Stimulated activated CD8-positive, alpha-beta memory T cell treated with anti-CD3 and anti-CD28 coated beads, Interleukin-4, amount 100 ng/mL, for 48 hours (primary cell): ENCODE measurements at places on chromosomes 12 and 14.

DNA sequence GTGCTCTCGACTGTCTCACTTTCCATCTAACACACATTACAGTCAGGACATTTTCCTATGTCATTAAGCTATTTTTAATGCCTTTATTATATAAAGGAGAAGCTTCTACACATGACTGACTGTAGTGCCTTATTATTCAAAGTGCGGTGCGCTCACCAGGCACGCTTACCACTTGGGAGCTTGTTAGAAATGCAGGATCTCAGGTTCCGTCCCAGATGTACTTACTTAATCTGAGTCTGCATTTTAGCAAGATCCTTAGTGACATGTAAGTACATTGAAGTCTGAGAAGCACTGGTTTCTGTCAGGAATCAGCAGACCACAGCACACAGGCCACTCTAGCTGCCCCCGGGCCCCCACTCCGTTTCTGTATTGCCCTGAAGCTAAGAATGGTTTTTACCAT is 44.7 kb upstream of the MDM1 start:
- no peak for DNase-seq

GRCh38 chr14:94103554-94104150 is 6.9 kb upstream of the IFI27 start:
- no peak for DNase-seq

GRCh38 chr14:64554556-64554955 is 4.8 kb downstream of the PPP1R36 start:
- no peak for DNase-seq

- no peak for DNase-seq
Observed at GRCh38 chr14:105493921-105494605, 3.0 kb downstream of the TEDC1 start.

DNA sequence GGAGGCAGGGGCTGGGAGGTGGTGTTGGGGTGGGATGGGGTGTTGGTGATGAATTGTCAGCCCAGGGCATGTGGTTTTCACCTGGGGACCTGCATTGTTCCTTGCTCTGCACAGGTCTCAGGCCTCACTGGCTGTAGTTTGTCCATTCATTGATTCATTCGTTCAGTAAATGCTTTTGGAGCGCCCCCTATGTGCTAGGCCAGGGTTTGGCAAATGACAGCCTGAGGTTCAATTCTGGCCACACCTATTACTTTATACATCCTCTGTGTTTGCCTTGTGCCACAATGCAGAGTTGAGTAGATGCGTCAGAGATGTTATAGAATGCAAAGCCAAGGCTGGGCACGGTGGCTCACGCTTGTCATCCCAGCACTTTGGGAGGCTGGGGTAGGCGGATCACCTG is 4.7 kb downstream of the ADCK1 start:
- DNase-seq = peak; percentile 69

- DNase-seq = no peak
Observed at GRCh38 chr12:65532162-65532561, 253.7 kb downstream of the MSRB3 start.

DNA sequence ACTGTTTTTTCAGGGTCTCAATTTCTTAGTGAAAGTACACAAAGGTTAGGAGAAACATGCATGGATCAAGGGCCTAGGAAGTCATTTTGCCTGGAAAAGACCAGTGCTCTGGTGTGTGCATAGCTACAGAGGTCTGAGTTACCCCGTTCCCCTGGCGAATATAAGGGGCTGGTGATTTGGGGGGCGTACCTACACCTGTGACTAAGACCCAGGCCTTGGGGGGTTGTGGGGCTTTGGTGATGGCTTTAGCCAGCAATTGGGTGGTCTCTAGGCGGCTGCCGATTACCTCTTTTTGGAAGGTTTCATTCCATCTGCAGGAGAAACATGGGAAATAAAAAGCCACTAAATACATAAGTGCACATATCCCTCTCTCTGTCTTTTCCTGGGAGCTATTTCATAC is 1.1 kb downstream of the SDR39U1 start:
- no peak for DNase-seq

GRCh38 chr14:20690848-20691640 is 2.5 kb downstream of the ANG start:
- peak; percentile 34 for DNase-seq

DNA sequence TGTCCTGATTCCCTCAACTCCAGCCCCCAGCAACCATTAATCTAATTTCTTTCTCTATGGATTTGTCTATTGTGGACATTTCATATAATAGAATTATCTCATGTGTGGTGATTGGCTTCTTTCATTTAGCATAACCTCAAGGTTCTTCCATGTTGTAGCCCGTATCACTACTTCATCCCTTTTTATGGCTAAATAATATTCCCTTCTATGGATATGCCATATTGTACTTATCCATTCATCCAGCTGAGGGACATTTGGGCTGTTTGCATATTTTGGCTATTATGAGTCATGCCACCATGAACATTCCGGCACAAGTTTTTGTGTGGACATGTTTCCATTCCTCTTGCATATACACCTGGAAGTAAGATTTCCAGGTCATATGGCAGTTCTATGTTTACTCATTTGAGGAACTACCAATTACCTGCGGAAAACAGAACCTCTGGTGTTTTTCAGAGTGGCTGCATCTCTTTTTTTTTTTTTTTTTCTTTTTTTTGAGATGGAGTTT is 108.7 kb upstream of the MAP1LC3B2 start:
- no peak for DNase-seq

- no peak for DNase-seq
Observed at GRCh38 chr14:33352821-33353220, 414.1 kb downstream of the NPAS3 start.

GRCh38 chr12:53286448-53286847 is 8.9 kb upstream of the PFDN5 start:
- DNase-seq = no peak

DNA sequence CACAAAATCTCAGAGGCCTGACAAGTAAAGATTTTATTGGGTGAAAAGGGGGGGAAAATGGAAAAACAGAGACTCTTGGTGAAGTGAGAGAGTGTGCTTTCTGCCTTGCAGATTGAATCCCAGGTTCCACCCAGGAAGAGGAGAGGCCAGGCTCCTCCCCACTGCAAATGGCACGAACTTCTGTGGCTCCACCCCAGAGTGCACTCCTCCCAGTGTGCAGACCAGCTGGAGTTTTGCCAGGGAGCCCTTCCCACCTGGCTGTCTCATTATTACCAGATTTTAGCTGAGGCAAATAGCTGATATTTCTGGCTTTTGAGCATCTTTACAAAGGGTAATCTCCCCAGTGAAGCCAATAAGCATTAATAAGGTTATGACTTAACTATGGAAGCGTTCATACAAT is 51.9 kb downstream of the TESPA1 start:
- DNase-seq = no peak

- DNase-seq = no peak
Observed at GRCh38 chr12:24522736-24523135, 426.2 kb downstream of the BCAT1 start.

DNA sequence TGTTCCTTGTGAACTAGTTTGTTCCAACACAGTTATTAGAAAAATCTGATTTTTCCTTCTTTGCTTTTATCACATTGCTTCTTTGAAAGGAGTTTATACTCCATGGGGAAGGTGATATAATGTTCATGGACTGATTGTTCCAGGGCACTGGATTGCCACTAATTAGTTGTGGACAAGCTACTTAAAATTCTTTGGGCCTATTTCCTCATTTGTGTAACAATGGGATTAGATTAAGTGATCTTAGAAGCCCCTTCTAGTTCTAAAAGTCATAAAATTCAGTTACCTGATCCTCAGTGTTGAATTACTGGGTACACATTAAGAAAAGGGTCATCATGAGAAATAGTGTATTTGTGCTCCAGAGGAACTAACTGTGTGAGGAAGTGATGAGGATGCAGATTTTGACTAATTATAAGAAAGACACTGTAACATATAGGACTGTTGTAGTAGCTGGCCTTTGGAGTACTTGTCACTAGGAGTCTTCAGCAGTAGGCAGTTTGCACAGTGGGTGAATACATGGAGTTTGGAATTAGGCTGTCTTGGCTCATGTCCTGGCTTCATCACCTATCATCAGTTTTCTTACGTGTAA is 82.2 kb downstream of the MIA2 start:
- no peak for DNase-seq

DNA sequence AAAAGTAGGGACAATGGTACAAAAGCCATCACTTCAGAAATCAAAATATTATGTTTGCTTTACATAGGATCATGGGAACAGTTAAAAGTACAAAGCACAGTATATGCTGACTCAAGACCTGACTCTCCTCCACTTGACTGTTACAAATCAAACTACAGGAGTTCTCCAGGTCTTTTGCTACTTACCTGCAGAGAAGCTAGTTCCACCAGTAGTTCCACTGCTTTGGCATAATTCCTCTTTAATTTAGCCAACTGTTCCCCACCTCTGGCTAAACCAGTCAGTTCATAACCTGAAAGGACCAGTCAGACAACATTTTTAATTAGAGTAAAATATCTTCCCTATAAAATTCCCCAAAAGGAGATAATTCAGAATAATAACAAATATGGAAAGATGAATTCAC is 14.0 kb downstream of the ATP6V1D start:
- DNase-seq = no peak

DNA sequence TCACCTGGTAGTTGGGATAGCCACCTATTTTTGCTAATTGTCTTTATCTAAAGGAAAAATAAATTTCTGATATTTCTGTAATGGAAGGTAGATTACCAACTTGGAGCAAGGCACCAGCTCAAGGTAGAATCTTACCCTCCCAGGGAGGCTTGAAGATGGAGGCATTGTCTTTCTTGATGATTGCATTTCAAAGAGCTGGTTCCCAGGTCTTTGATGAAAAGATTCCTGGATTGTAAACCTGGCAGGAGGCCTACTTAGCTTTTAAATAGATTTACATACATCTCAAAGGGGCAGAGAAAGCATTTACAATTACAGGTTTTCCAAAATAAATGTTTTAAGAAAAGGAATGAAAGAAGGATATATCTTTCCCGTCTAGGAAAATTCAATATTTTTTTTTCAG is 729.2 kb downstream of the LRFN5 start:
- DNase-seq = no peak

DNA sequence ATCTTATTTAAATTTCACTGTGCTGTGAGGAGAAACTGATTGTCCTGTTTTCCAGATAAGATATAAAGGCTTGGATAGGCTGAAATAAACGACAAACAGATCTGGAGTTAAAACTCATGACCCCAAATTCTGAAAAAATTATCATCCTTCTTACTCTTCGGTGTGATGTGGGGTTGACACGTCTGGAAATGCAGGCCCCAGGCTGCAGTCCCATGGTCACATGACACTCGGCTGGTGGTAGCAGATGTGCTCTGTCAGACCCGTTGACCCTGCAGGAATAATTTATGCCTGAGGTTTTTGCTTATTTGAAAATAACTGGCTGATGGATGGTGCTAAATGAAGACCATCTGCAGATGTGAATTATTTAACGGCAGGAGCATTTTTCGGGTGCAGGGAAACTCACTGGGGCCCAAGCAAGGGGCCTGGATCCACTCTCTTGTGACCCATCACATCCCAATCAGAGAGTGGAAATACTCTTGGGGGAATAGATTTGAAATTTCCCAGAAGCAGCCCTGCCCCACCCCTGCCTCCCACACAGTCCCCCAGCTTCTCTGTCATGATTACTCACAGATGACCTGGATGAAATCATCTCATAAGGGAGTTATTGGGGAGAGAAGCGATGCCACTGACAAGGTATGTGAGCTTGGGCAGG is 47.7 kb upstream of the CMKLR1 start:
- DNase-seq = no peak

DNA sequence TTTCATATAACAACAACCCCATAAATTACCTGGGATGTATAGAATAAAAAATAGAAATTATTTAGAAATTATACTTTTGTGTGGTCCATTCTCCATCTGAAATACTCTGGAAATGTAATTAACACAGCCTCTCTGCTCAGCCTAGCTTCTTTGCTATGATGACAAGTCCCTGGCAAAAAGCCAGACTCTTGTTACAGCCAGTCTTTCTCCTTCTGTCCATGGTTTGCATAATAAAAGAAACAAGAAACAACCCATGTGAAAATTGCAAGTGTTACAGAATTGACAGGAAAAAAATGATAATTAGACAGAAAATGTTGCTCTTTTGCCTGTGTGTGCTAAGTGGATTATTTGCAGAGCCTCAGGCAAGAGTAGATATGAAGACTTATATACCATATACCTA is 61.3 kb downstream of the C12orf50 start:
- no peak for DNase-seq

GRCh38 chr12:85424581-85425348 is 144.7 kb downstream of the ALX1 start:
- DNase-seq = peak; percentile 38

DNA sequence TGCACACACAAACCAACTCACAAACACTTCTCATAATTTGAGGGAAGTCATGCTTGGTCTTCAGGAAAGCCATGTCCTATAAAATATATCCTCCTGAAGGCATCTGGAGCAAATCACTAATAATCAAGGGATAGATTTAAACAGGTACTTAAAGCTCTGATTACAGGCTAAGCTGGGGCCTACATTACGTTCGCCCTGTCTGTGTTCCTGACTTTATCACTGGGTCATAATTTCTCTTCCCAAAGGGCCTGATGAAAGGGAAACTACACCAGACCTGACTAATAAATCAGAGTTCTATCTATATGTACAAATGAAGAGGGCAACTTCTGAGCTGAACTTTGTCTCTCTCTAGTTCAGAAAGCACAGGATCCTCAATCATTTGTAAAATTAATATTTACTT is 43.9 kb upstream of the RASSF8 start:
- no peak for DNase-seq

DNA sequence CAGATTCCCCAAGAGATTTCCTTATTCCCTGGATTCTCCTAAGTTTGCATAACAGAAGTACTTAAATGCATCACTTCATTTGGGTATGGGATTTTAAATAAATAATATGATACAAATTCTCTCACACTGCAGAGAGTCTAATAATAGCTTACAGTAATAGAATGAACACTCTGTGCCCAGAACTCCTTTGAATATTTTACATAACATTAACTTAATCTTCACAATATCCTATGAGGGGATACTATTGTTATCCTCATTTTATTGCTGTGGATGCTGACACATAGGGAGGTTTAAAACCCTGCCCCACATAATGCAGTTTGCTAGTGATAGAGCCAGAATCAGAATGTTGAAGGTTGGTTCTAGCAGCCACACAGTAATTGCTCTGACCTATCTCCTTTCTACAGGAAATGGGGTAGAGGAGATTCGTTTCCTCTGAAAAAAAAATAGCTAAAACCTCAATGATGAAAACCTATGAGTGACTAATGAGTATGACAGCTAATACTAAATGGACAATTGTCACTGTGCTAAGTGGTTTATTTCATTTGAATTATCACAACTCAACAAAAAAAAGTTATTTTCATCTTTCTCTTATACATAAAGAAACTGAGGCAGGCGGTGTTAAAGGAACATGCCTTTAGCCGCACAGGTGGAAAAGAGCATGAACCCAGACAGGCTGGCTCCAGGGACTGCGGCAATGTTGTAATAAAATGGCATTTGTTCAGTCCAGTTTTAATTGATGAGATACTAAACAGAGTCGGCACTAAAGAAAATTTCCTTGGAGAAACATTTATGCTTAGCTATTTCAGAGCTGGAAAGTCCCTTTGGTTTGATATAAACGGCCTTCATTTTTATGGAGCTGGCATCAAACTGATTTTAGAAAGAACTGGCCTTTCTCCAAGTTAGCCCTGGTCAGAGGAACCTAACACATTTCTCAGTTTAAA is 880.9 kb downstream of the NRXN3 start:
- DNase-seq = no peak

GRCh38 chr14:104806625-104807465 is 5.9 kb downstream of the ZBTB42 start:
- no peak for DNase-seq

- no peak for DNase-seq
Observed at GRCh38 chr12:88308825-88309224, 166.7 kb downstream of the TMTC3 start.
